ENCODE measurements at places on chromosomes 12 and 14. TPM values are rescaled to one million over a fixed set of nuclear protein-coding genes. Genes with fewer than 3 reads are reported as not detected.

The MARCHF9 gene
- 11.4 TPM for total RNA-seq

The SLC25A21 gene
- 0.42 TPM for total RNA-seq

The INHBE gene
- not detected for total RNA-seq

The TAS2R14 gene
- 6.3 TPM for total RNA-seq

The LDHB gene
- 248 TPM for total RNA-seq

DNA sequence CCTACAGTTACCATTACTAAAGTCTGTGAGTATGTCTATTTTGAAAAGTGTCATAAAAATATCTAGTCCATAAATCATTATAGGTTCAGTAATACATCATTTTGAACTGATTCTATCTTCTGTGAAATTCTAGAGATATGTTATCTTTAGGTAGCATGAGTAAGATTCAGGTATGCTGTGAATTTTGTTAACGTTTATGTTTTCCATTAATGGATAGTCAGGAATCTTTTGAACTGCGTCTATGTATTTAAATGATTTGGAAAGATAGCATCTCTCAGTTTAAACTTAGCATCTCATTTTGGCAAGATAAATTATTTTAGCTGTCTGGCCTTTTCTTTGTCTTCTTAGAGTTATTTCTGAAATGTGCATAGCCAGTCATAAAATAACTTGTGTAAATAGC is 8.3 kb downstream of the ALG10B start:
- DNase-seq = no peak

GRCh38 chr12:56119361-56119796 is 1.3 kb downstream of the ZC3H10 start:
- DNase-seq = peak; percentile 59

GRCh38 chr14:24298892-24299254 is 707 bp downstream of the DHRS1 start:
- no peak for DNase-seq

DNA sequence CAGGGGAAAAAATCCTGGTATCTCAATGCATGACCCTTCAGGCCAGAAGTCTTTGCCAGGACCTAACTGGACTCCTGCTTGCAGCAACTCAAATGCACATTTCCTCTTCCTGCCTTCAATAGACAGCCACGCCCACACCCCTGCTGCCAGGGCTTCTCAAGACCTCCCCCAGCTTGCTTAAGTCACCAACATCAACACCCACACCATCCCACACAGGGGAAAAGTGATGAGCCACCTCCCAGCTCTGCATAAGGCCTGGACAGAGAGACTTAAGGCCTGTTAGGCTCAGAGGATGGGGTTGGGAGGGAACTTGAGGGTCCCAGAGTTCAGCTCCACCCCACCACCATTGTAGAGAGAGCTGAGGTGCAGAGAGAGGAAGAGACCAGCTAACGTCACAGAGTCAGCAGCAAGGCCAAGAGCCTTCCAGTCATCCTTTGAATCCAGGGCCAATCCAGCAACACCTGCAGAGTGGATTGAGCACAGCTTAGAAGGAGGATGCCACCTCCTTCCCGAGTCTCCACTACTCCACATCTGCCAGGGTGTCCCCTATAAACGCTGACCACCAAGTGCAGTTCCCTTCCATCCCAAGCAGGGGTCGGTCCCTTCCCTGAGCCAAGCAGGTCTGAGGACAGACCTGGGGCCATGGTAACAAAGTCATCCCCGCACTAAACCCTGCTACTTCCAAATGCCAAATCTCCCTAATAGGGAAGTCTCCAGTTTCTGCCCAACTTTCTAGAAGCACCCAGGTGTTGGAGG is 50.0 kb downstream of the KDM2B start:
- DNase-seq = peak; percentile 65

DNA sequence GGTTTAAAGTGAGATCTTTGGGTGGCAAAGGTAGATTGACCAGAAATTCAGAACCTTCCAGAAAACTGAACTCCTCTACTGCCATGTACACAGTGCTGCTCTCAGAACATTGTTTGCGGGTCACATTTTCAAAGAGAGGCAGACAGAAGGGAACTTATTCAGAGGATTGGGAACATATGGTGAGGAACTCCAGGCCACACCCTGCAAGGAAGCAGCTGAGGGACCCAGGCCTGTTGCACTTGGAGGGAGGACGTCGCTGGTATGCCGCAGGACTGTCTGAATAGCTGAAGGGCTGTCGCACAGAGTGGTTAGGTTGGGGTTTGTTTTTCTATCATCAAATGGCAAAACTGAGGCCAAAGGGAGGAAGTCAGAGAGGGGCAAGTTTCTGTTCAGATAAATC is 441.1 kb downstream of the DPF3 start:
- DNase-seq = no peak

DNA sequence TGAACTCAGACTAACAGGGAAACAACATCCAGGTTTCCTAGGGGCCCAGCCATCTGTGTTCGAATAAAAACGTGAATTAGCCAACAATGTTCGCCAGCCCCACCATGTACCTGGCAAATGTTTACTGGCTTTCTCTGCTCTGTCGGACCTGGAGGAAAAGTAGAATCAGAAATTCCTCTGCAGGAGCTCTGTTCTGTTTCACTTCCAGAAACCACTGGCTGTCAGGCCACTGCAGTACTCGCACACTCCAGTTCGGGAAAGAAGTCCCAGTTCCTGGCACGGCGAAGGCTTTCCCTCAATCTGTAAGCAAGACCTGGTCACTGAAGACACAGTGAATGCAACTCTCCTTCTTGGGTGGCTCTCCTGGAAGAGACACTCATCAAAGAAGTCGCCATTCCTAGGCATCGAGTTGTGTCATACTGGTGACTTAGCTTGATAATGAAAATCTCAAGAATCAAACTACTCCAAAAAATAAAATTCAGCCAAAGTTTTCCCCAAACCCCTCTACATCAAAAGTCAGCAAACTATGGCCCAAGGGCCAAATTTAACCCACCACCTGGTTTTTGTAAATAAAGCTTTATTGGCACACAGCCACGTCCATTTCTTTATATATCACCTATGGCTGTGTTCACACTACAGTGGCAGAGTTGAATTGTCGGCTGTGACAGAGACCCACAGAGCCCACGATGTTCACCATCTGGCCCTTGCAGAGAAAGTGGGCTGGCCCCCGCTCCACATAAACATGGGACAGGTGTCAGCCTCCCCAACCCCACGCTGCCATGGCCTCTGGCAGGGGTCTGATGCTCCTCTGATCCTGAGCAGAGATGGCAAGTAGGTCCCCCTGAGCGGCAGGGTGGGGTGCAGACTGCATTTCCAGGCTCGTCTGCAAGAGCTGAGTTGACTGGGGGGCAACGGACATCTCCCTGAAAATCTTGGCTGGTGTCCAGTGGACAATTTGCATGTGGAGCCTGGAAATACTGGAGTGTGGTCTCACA is 189.2 kb upstream of the DIO3 start:
- no peak for DNase-seq

DNA sequence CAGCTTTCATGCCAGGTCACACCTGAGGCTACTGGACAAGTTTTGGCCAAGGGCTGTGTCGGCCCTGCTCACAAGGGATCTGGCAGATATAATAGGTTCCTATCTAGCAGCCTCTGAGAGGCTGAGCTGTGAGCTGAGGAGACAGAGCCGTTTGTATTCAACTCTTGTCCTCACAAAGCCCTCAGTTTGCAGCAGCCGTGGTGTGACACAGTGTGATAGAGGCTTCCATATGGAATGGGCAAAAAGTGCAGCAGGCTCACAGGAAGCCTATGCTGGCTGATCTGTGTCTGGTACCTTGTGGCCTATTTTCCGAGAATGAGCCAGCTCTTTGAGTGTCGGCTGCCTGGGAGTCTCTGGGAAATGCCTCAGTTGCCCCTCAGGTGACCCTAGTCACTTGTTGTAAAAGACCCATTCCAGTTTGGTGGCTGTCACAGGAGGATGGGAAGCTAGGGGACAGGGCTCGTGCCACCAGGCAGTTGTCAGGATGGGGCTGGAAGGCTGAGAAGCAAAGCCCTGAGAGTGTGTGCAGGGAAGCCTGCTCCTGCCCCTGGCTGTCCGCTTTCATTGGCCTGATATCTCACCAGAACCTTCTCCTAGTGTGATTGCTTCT is 16.1 kb downstream of the VRTN start:
- no peak for DNase-seq

GRCh38 chr12:16939871-16940306 is 333.9 kb upstream of the LMO3 start:
- DNase-seq = no peak

DNA sequence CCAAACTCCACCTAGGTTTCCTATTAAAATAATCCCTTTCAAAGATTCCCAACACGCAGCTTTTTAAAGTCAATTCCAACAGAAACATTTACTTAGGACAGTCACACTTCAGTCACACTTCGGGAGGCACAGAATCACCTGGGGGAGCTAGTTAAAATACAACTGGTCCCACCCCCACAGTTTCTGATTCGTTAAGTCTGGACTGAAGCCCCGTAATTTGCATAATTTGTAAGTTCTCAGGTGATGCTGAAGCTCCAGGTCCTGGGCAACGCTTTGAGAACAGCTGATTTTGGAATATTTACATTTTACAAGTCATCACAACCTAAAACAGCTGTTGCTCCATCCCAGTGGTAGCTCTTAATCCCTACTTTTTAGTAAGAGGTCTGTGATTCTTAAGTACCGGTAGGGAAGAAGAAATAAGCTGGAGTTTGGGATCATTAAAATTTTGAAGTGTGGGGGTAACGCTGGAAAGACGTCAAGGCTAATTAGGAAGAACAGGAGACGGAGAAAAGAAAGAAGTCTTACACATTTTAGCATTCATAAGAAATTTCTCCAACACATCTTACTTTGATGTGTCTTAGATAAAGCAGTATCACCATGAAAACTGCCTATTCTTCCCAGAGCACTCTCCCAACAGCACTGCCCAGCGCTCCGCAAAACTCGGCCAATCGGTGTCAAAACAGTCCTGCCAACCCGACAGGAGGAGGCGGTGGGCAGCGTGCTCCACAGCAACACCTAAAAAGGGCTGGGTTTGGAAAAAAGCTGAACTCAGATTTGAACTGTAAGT is 1.1 kb downstream of the IPO8 start:
- DNase-seq = peak; percentile 23

- no peak for DNase-seq
These were observed 69.4 kb upstream of the RHOJ start for GRCh38 chr14:63134801-63135200.

DNA sequence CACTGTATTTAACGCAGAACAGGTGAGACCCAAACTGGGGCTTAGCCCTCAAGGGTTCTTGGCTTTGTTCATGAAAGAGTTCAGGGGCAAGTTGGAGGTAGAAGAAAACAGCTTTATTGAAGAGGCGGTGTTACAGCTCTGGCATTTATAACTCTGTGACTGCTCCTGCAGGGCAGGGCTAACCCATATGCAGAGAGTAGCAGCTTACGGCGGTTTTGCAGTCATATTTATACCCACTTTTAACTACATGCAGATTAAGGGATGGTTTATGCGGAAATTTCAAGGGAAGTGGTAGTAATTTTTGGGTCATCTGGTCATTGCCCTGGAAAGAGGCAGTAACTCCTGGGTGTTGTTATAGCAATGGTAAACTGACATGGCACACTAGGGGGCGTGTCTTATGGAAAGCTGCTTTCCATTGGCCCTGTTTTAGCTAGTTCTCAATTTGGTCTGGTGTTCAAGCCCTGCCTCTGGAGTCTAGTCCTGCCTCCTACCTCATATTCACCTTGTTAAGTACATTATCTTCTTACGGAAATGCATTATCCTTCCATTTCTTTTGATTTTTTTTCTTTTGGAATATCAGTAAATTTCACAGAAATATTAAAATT is 1.8 kb upstream of the IAPP start:
- no peak for DNase-seq

DNA sequence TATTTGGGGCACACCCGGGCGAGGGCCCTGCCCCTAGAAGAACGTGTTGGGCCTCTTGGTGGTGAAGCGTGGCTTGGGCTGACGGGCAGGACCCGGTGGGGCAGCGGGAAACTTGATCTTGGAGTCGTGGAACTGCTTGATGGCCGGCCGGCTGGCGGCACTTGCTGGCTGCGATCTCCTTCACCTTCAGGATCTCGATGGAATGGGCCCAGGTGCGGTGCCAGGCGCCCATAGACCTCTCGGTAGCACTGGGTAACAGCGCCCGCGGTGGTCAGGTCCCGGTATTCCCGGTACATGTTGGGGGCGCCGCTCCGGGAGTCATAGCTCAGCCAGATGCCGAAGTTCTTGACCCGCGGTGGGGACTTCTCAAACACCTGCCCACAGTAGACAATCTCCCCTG is 16.5 kb downstream of the UBR7 start:
- no peak for DNase-seq

DNA sequence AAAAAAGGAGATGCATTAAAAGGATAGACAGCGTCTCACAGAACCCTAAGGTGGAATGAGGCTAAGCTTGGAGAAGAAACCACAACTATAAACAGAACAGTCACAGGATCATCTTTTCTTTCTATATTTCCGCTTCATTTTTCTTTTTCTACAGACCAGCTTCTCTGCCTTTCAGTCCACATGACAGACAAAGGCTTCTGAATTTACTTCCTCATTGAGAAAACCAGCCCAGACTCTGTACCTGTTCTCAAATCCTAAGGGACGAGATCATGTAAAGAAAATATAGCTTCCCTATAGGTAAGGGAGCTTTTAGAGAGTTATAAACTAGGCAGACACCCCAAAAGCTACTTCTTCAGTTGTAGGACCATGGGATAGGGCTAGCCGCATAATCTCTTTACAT is 17.4 kb downstream of the SGPP1 start:
- DNase-seq = no peak

GRCh38 chr12:63090716-63091115 is 60.3 kb downstream of the AVPR1A start:
- no peak for DNase-seq

- no peak for DNase-seq
These were observed 30.4 kb upstream of the IFT81 start for GRCh38 chr12:110093631-110094311.

DNA sequence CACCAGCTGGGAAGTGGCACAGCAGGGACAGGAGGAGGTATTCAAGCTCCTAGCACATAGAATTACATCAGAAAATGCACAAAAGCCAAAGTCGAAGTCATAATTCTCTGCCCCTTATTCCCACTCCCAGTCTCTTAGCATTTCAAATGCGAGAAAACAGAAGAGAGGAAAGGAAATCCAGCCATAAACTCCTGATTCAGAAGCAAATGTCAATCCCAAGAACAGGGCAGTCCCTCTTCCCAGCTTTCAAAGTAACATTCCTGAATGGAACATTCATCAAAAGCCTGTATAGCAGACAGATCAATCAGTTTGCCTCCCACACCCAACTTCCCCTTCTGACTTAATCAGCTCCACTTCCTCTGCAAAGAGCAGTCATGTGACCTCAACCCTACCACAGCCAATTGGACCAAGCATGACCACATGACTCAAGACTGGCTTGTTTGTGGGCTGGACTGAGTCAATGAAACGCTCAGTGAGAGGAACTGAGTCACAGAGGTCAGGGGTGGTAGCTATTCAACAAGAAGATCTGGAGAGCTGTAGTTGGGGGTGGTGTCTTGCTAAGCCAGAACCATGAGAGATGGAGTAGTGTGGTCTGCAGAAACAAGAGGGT is 41.4 kb upstream of the TUNAR start:
- DNase-seq = no peak

Data from tibial nerve (tissue), 4 donors.